NCI-H1092 (cell line): ENCODE measurements at places on chromosomes 7 and 10.

- DNase-seq, result no peak
These were observed 4.0 kb upstream of the NKX2-3 start for GRCh38 chr10:99528494-99529441.

DNA sequence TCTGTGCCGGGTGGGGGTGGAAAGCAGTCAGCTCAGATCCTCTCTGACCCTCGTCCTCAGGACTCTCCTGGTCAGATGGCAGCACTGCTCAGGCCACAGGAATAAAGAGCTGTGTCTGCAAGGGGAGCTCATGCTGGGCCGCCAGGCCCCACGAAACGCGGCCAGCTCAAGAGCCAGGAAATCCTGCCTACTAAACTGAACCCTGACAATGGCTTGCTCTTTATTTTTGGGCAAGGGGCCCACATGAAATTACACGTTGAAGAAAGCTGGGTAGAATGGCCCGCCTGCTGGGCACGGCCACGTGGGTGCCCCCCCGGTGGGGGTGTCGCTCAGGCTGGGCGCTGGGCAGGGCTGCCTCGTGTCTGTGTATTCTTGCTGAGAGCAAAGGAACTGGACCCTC is 103.0 kb downstream of the ITIH5 start:
- DNase-seq, result peak; percentile 63

GRCh38 chr7:75711656-75712514 is 26.9 kb downstream of the HIP1 start:
- DNase-seq, result no peak

- no peak for DNase-seq
These were observed 324.4 kb downstream of the KCNMA1 start for GRCh38 chr10:77313066-77313750.

DNA sequence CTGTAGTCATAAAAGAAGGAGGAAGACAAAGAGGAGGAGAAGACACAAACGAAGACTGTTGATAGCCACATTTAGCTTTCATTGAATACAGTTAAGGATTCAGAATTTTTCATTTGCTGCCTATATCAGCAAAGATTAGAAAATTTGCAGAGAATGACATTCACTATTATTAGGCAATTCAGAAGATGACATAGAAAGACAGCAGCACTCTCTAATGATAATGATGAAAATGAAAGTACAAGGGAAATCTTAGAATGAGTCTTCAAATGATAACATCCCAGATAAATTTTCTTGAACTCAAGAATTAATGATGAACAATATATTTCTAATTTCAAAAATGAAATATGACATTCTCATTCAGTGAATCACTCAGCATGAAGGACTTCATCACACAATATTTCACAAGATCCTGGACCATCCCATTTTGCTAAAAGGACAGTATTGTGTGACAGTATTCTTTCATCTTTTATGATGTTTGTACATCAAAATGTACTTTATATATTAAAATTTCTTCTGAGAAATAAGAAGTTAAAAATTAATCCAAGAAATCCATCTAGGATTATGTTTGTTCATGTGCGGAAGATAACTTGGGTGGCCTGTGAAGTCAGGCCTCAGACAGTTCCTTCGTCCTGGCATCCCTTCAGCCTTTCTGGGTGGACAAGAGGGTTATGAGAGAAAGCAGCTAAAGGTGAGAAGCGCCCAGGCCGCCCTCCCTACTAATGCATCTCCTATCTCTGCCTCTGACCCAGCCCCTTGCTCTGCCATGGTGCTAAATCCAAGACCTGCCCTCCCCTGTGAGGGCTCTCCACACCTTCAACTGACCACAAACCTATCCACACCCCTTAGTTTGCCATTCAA is 47.4 kb upstream of the CAMK2B start:
- no peak for DNase-seq

- no peak for DNase-seq
These were observed 235.9 kb downstream of the SLC25A13 start for GRCh38 chr7:96085953-96086352.
